ENCODE measurements at places on chromosomes 2 and 18.

GRCh38 chr2:51031021-51031780 is 731 bp downstream of the NRXN1 start:
- DNase-seq: no peak

GRCh38 chr2:24632172-24632571 is 141.1 kb downstream of the NCOA1 start:
- no peak for DNase-seq

- DNase-seq: no peak
These were observed 12.8 kb downstream of the SLC30A3 start for GRCh38 chr2:27249891-27250651.

- DNase-seq: no peak
These were observed 31.9 kb downstream of the SLC66A3 start for GRCh38 chr2:11187083-11187619.

GRCh38 chr2:219118504-219118903 is 42.1 kb downstream of the NHEJ1 start:
- no peak for DNase-seq

DNA sequence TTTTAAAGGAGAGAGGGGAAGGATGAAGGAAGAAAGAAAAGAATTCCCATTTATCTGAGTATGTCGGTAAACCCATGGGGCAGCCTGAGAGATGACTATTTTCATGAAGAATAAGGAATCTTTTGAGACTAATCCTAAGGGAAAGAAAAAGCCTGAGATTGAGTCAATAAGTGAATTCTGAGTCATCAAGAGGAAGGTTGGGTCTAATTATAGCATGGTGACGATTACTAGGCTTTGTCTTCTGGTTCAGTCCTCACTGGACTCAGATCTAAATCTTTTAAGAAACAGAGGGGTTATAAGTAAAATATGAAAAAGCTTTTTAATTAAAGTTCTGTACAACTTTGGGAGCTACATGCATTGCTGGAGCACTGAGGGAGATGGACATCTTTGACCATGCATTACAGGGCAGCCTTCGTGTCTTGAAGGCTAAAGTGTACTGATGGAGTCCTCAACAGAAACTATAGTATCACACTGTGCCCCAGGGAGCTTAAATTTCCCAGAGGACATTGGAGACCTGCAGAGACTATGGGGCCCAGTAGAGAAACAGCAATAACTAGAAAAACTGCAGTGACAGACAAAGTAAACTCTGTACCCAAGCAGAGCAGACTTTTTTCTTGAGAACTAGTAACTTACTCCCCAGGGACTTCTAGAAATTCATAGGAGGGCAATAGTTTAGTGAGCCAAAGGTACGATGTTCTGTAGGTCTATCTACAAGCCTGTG is 260.9 kb downstream of the RAD51AP2 start:
- DNase-seq: no peak

DNA sequence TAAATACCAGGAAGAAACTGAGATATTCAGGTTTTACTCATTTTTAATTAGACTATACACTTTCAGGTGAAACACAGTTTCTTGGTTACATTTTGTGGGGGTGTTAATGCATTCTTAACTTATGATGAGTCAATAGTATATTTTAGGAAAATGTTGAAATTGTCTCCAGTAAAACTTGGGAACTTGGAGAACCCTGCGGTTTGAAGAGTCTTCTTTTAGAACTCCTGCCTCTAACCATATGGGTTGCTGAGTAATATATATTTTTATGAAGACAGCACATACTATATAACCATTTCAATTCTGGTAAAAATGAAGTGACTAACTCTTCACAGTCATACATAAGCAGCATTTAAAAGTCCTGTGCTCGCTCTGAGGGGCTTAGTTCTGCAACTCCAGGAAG is 308.2 kb upstream of the LRATD1 start:
- no peak for DNase-seq

DNA sequence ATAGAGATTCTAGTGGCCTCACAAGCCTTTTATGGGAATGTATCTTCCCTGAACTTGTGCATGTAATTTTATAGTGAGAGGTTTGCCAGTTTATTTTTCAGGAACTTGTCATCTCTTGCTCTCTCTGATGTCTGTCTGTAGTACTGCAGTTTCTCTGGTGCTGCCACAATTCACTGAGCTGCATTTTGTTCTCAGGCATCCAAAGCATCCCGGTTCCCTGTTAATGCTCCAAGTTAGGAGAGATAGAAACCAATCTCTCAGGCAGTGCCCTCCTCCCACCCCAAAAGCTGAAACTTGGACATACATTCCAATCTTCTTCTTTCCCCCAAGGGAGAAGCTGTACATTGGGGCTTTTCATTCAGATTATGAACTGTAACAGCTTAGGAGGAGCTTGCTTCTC is 30.1 kb upstream of the GRB14 start:
- no peak for DNase-seq

- DNase-seq: no peak
These were observed 883.2 kb downstream of the SLC4A3 start for GRCh38 chr2:220510668-220511067.

DNA sequence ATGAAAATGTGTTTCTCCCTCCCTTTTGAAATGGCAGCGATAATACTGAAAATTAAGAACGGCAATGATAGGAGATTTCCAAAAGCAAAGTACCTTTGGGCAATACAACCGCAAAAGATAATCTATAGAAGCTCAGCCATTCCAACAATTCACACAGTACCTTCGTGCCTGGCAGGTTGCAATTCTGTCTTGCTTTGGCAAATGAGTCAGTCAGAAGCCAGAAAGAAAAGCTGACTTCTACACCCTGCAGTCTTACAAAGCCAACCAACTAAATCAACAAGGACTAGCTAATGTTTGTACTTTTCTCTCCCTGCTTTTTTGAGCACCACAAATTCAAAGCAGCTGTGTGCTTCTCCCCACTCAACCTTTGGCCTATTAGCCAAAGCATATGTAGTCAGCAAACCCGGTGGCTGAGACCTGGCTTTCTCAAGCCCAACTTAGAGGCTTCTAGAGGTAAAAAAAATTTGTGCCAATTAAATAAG is 25.7 kb upstream of the ID2 start:
- no peak for DNase-seq

GRCh38 chr2:217286833-217287232 is 427.0 kb upstream of the TNP1 start:
- DNase-seq: no peak

DNA sequence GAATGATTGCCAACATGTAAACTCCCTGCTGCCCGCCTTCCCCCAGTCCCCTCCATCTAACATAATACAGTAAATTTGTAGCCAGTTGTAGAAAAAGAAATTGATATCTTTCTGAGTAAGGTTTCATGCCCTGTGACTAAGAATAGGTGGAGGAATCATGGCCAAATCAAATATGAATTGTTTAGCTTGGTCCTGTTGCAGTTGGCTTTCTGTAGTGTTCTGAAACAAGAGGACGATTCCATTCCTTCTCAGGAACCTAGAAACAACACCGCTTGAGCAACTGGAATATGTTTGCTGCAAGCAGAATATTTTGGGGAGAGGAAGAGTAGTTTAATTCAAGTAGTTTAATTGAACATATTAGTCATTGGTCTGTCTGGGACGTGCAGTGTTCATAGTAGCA is 7.0 kb upstream of the DRC1 start:
- DNase-seq: no peak

- DNase-seq: no peak
These were observed 61.5 kb upstream of the CTIF start for GRCh38 chr18:48477348-48477747.

DNA sequence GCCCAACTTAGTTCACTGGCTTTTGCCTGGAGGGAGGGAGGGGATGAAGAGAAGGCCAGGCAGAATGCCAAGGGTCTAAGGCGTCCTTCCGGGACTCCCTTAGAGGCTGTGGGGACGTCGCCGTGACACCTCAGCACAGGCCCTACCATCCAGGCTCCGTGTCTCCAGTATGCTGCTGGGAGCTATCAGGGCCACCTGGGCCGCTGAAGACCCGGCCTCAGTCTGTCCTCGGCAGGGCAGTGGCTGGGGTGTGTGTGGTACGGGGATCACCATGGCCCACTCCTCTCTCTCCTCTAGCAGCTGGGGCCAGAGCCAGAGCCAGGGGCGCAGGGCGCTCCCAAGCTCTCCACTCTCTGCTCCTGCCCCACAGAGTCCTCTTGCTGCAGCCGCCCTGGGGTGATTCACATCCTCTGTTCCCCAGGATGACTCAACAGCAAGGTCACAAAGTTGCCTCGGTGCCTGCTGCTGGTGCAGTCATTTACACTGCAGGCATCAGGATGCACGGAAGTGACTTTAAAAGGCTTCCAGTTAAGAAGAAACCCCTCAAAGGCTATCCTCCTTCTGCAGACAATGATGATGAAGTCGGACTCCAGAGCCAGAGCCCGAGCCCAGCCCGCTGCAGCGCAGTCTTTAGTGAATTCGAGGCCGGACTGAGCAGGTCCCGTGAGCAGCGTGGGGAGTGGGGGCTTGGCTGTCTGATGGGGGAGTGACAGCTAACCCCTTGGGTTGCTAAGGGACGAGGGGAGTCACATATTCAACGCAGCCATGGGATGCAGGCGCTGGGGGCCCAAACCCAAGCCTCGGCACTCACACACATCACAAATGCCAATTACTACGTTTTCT is 31.9 kb downstream of the SNORC start:
- no peak for DNase-seq

GRCh38 chr2:160347269-160347863 is 146.2 kb downstream of the RBMS1 start:
- no peak for DNase-seq

DNA sequence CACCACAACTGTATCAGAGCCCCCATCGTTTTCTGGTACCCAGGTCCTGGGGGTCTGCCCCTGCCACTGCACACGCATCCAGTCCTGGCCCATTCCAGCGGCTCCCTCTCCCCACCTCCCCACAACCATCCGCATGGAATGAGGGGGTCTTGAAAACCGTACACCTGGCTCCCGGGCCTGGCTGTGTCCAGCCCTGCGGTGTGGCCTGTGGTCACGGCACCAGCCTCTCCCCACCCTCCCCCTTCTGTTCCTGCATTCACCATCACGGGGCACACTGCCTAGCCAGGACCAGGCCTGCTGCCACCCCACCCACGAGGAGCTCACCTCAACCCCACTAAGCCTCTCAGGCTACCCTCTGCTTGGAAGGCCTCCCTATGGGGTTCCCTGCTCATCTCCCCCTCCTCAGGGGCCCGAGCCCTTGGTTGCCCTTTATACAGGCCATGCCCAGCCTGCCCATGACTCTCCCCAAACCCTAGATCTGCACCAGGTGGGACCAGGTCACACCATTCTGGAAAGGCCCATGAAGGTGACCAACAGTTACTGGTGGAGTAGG is 11.4 kb downstream of the GPR35 start:
- no peak for DNase-seq

- DNase-seq: no peak
These were observed 82.1 kb downstream of the TMEM163 start for GRCh38 chr2:134636714-134637113.

GRCh38 chr2:150647943-150648342 is 160.5 kb upstream of the RND3 start:
- no peak for DNase-seq

DNA sequence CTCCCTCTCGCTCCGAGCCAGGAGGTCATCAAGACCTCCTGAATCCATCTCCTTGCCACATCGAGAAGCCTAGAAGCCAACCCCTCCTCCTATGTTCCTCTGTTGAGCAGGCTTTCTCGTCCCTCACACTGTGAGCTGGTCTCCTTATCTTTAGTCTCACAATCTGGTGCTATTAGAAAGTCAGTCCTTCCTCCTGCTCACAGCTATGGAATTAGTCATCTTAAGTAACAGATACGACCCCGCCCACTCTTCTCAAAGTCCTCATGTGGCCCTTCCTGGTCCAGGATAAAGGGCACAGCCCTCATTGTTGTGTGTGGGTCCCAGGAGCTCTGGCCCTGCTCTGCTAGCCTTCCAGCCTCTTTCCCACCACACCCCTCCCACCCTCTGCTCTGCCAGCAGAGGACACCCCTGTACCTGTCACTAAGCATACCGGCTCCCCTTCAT is 41.4 kb upstream of the TRIB2 start:
- no peak for DNase-seq

- DNase-seq: no peak
These were observed 352.0 kb downstream of the ARHGAP15 start for GRCh38 chr2:143481237-143481623.

- DNase-seq: no peak
These were observed 1393.8 kb downstream of the LRP1B start for GRCh38 chr2:140737006-140737405.

- no peak for DNase-seq
These were observed 91.6 kb downstream of the ACKR3 start for GRCh38 chr2:236661061-236661761.

GRCh38 chr2:102359527-102359926 is 3.9 kb downstream of the IL18R1 start:
- DNase-seq: no peak

GRCh38 chr18:77344786-77345500 is 95.3 kb downstream of the GALR1 start:
- no peak for DNase-seq

GRCh38 chr2:226536410-226536809 is 263.2 kb downstream of the IRS1 start:
- DNase-seq: no peak

DNA sequence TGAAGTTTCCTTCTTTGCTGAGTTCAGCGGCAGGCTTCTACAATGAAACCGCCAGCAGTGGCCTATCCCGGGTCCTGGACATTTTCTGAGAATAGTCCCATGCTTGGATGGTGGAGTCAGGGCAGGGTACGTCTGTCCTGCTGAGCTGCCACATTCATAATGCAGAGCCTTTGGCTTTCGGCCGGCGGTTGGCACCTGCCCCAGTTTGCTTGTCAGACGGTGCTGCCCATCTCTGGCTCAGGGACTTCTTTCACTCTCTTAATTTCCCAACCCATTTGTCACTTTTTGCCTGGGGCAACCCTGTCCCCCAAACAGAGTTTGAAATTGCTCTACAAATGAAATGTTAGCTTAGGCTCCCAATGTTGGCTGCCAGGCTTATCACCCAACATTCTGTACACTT is 57.2 kb downstream of the SOX11 start:
- DNase-seq: no peak

GRCh38 chr2:226187616-226188015 is 612.0 kb downstream of the IRS1 start:
- DNase-seq: no peak

GRCh38 chr2:178731300-178731699 is 75.9 kb downstream of the TTN start:
- no peak for DNase-seq
